ENCODE measurements at places on chromosomes 3 and 15.
A peak's percentile ranks its signal among the peaks of the same experiment; 100 is the strongest.

GRCh38 chr3:33668618-33669017 is 49.4 kb downstream of the CLASP2 start:
- no peaks in the 10 kb centered on the region for H3K36me3 ChIP-seq
- no peak overlapping the region for H3K4me3 ChIP-seq
- no peak for DNase-seq
- no peak overlapping the region for H3K27ac ChIP-seq

DNA sequence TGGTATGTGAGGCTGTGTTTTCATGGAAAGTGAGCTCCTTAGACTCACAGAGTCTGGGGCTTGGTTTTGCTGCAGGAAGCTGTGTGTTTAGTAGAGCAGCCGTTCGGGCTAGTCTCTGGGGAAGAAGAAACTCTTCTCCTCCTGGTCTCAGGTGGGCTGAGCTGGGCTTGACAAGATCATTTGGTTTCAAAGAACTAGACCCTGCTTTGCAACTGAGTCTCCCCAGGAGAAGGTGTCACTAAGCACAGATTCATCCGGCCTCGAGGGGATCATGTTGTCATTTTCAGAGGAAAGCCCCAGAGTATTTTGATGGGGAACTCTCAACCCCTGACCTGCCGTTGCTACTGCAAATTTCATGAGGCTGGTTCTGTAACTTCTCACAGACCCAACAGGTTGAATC is 188.5 kb downstream of the FAM43A start:
- no peaks in the 10 kb centered on the region for H3K36me3 ChIP-seq
- H3K4me1 ChIP-seq = peaks cover 27% of the 10 kb centered on the region
- no peak overlapping the region for H3K4me3 ChIP-seq
- no peak overlapping the region for H3K27ac ChIP-seq
- DNase-seq = no peak
- H3K27me3 ChIP-seq = no peaks in the 10 kb centered on the region

DNA sequence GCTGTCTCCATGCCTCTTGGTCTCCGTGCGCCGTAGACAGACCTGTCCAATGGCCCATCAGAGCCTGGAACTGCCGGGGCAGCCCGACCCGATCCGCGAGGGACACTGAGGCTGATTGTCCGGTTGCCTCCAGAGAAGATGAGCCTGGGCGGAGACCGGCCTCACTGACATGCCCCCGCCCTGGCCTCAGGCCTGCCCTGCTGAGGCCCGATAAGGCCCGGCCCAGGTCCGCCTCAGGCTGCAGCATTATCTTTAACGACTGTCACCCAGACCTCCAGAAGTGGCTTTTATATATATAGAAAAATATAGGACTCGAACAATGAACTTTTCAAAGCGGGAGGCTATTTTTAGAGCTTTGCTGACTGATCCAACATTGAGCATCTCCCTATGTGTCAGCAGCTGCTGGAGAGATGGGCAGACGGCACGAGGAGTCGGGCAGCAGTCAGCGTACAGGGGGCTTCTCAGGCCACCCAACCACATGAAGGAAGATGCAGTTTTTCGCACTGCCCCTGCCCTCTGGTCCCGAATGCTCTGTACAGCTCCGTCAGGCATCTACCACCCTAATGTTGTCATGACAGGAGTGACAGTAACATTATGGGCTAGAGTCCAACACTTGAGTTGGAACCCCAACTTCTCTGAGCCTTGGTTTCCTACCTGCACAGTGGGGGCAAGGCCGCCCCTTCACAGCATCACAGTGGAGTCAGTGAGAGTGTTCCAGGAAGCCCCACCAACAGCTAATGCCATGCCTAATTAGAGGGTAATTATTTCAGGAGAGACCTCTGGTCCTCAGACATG is 112.0 kb upstream of the RPL32 start:
- H3K4me3 ChIP-seq = no peak overlapping the region
- no peak for DNase-seq
- no peaks in the 10 kb centered on the region for H3K27me3 ChIP-seq

DNA sequence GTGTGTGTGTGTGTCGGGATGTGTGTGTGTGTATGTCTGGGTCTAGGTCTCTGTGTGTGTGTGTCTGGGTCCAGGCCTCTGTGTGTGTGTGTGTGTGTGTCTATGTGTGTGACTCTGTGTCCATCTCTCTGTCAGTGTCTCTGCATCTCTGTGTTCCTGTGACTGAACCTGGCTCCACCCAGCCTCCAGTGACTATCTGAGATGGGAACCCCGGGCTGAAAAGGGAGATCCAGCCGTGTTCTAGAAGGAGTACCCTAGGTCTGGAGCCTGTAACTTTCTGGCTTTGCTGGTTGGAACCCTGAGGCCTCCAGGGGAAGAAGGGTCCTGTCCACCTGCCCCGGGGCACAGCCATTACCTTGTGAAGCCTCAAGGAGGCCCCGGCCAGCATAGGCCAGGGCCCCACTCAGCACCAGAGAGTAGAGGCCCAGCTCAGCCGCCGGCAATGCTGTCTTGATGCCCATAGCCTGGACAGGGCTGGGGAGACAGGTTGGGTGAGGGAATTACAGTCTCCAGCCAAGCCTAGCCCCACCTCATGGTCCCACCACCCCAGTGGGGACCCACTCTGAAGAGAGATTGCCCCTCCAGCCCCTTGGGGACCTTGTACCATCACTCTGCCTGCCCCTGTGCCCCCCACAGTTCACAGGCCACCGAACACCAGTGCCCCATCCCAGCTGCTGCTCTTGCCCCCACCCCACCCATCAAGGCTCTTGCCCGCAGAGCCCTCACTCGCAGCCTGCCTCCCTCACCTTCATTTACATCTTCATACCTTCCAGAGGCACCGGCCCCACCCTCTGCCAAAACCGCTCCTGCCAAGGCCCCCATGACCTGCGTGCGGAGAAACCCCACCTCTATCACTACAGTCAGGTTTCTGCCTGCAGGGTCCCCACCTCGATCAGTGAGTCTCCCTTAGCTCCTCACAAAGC is 2.0 kb downstream of the HHATL start:
- H3K27ac ChIP-seq = no peak overlapping the region
- no peak for DNase-seq
- no peak overlapping the region for H3K4me3 ChIP-seq
- H3K4me1 ChIP-seq = no peaks in the 10 kb centered on the region

DNA sequence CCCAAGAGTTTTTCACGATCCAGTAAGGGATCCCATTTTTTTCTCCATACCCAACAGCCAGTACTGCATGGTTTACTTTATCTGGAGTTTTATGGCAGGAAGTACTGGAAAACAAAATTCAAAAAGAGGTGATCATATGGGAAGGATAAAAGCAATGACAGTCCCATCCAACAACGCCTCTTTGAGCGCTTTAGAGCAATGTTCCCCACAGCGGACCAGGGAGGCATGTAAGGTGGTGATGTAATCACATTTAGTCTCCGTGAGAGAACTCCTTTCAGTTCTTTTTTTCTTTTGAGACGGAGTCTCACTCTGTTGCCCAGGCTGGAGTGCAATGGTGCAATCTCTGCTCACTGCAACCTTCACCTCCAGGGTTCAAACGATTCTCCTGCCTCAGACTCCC is 21.8 kb downstream of the CTSH start:
- DNase-seq = no peak
- H3K36me3 ChIP-seq = peaks cover 5% of the 10 kb centered on the region
- H3K27ac ChIP-seq = peak overlapping the region; percentile 45
- H3K4me1 ChIP-seq = peaks cover 18% of the 10 kb centered on the region
- H3K4me3 ChIP-seq = no peak overlapping the region

- H3K36me3 ChIP-seq = no peaks in the 10 kb centered on the region
- peaks cover 7% of the 10 kb centered on the region for H3K27me3 ChIP-seq
- H3K27ac ChIP-seq = no peak overlapping the region
These were observed 109.3 kb downstream of the GMPS start for GRCh38 chr3:155979746-155980145.

DNA sequence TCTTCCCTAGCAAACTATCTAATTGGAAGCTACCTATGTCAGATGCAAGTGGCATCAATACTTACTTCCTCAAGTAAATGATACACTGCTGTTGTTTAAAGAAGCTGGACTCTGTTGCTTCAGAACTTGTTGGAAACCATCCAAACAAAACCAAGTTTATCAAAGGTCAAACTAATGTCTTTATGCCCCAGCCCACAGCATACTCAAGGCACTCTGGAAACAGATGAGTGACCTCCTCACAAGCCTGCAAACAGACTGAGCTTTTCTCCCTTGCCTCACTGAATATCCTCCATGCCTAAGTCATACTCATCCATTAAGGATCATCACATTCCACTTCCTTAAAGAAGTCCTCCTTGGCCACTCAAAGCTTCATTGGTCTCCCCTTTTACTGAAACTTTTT is 107.4 kb upstream of the ACP3 start:
- H3K4me1 ChIP-seq = no peaks in the 10 kb centered on the region
- H3K36me3 ChIP-seq = no peaks in the 10 kb centered on the region
- H3K27me3 ChIP-seq = no peaks in the 10 kb centered on the region
- no peak for DNase-seq

DNA sequence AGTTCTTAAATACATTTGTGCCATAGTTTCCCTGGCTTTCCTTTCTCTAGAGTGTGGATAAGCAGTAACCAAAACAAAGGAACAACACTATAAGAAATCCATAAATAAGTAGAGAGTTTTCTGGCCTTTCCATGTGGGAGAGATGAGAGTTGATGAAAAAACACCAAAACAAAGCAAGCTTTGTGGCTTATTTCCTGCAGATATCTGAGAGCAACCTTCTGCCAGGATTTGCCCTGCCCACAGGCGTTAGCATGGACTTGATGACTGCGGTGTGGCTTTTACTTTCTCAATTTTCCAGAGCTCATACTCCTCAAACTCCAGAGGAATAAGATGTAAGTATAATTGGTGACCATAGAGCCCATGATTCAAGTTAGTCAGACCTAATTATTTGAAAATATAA is 194.9 kb downstream of the RAP2B start:
- no peak for DNase-seq
- H3K27me3 ChIP-seq = no peaks in the 10 kb centered on the region
- no peak overlapping the region for H3K4me3 ChIP-seq
- no peak overlapping the region for H3K27ac ChIP-seq
- H3K36me3 ChIP-seq = no peaks in the 10 kb centered on the region

DNA sequence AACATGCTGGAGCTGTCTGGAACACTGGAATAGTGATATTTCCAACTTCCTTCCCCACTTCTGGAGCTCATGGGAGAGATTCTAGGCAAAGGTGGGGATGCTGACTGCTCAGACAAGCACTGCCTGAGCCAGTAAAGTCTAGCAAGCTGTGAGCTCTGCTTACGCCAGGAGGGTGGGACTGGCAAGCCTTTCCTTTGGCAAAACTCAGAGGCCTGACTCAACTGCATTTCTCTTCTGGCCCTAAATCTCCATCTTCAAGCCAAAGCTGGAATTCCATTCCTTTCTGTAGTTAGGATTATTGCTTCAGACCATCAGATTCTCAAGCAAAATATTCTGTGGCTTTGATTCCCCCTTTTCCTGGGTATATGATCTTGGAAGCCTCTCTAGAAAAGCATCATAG is 20.3 kb upstream of the EPB42 start:
- no peaks in the 10 kb centered on the region for H3K4me1 ChIP-seq
- no peak overlapping the region for H3K4me3 ChIP-seq
- no peak for DNase-seq
- H3K27me3 ChIP-seq = peaks cover 21% of the 10 kb centered on the region
- no peak overlapping the region for H3K27ac ChIP-seq

GRCh38 chr15:94875550-94875949 is 644.2 kb downstream of the MCTP2 start:
- H3K27ac ChIP-seq = no peak overlapping the region
- no peaks in the 10 kb centered on the region for H3K27me3 ChIP-seq
- H3K4me1 ChIP-seq = no peaks in the 10 kb centered on the region
- H3K4me3 ChIP-seq = no peak overlapping the region
- H3K36me3 ChIP-seq = no peaks in the 10 kb centered on the region

DNA sequence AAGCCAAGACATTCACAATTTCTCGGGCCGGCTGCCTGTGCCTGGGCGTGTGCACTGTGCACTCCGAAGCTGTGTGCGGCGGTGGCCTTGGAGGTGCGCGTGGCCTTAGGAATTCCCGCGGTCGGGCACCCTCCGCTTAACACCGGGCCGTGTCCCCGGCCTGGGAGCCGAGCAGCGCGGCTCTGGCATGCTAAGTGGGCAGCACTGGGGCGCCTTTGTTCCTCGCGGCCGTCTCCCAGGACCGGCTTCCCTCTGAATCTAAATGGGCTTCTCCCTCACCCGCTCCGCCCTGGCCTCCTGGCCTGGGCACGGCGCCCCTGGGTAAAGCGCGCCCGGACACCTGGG is 498 bp upstream of the ARNT2 start:
- peak overlapping the region; percentile 48 for H3K4me3 ChIP-seq
- H3K27me3 ChIP-seq = peaks cover 31% of the 10 kb centered on the region
- H3K27ac ChIP-seq = no peak overlapping the region

GRCh38 chr3:9248522-9249271 is 749 bp downstream of the SRGAP3 start:
- no peaks in the 10 kb centered on the region for H3K27me3 ChIP-seq
- H3K27ac ChIP-seq = no peak overlapping the region
- peak overlapping the region; percentile 35 for H3K4me3 ChIP-seq
- no peaks in the 10 kb centered on the region for H3K36me3 ChIP-seq

DNA sequence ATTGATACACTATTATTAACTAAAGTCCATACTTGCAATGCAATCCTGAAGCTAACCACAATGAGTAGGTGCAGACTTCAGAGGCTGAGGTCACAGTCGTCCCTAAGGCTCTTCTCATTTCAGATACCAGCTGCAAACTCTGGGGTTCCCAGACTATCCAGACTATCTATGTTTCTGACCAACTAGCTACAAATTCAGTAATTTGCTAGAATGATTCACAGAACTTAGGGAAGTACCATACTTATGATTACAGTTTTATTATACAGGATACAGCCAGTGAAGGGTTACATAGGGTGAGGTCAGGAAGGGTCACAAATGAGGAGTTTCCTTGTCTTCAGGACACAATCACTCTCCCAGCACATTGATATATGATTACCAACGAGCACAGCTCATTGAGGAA is 36.5 kb downstream of the PPM1L start:
- H3K27me3 ChIP-seq = no peaks in the 10 kb centered on the region
- no peak for DNase-seq
- H3K27ac ChIP-seq = no peak overlapping the region
- no peaks in the 10 kb centered on the region for H3K36me3 ChIP-seq

DNA sequence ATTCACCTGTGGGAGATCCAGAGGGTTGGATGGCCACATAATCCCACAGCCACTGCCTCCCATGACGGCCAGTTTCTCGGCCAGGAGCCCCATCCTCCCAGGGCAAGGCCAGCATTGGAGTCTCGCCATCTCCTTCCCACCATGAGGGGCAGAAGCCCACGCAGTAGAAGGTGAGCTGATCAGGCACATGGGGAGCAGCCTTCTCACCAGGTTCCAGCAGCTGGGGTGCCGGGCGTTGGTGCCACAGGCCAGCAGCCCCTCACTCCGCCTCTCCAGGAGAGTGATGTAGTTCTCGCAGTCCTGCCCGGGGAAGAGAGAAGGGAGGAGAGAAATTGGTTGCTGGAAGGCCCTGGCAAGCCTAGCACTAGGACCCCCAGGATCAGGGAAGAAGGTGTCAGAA is 16.1 kb downstream of the SEMA7A start:
- no peaks in the 10 kb centered on the region for H3K27me3 ChIP-seq
- no peak overlapping the region for H3K4me3 ChIP-seq
- no peak for DNase-seq
- no peak overlapping the region for H3K27ac ChIP-seq
- peaks cover 31% of the 10 kb centered on the region for H3K4me1 ChIP-seq
- H3K36me3 ChIP-seq = no peaks in the 10 kb centered on the region
